Right lung (tissue), 10 donors: ENCODE measurements at places on chromosomes 5 and 9. TPM values are rescaled to one million over a fixed set of nuclear protein-coding genes. Genes with fewer than 3 reads are reported as not detected.
A peak's percentile ranks its signal among the peaks of the same experiment; 100 is the strongest.

DNA sequence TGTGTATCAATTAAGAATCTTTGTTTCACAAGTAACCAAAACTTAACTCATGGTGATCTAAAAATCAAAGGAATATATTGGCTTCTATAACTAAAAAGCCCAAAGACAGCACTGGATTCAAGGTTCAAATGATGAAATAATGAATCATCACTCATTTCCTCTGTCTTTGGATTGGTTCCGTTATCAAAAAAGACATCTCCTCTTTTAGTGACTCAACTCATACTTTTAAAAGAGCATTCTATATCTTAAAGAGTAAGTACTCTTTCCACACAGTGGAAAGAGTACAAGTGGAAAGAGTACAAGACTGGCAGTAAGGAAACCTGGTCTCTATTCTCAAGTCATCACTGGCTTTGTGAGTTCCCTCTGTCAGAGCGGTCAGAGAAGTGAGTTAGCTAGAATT lies 141.4 kb upstream of the NMUR2 start:
- DNase-seq: no peak

- peak; percentile 73 for DNase-seq
These were observed 63.4 kb downstream of the AUH start for GRCh38 chr9:91298311-91298710.

GRCh38 chr9:116137581-116137980 lies 16.0 kb upstream of the PAPPA start:
- DNase-seq: no peak

DNA sequence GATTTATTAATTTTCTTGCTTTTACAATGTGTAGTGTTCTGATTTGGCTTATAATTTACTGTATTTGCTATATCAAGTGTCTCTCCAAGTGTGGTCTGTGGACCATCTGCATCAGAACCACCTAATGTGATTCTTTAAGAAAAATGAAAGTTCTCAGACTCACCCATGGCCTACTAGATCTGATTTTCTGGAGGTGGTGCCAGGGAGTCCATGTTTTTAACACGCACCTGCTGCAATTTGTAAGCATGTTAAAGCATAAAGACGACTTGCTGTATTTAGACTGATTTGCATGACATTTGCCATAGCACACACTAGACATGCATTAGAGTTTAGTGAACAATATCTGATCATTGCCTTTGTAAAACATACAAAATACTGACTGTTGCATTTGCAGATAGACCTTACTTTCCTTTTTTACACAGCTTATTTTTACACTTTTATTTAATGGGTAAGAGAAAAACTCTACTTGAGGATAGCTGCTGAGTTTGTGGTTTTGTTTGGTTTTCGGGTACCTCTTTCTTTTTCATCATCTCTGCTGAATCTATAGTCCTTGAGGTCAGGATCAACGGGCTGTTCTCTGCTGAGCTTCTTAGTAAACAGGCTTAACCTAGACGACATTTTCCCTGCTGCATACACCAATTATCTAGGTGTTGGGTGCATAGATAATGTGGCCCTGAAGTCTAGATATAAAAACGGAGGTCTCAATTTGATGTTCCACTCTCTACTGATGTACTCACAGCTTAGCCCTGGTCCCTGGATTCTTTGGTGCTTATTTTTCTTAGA lies 138.0 kb upstream of the ZNF366 start:
- no peak for DNase-seq

DNA sequence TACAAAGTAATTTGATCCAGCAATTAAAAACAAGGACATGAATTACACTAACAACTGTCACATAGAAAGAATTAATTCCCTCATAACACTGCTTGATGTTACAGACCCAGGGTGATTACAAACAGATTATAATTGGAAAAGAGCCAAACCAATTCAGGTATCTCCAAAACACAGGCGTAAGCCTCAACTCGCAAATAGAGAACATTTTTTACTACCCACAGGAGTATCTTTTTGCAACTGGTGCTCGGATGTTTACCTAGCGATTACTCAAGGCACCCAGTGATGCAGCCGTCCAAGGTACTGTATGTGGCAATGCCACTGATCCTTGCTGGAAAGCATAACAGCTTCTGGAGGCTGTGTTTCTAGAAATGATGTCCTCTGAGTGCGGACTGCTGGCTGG lies 386.1 kb upstream of the KIF2A start:
- DNase-seq: no peak

- DNase-seq: no peak
These were observed 143.2 kb upstream of the DMRT1 start for GRCh38 chr9:698276-698675.

- DNase-seq: no peak
These were observed 20.5 kb downstream of the MSX2 start for GRCh38 chr5:174744896-174745295.

- no peak for DNase-seq
These were observed 47.4 kb downstream of the ABHD17B start for GRCh38 chr9:71863631-71864030.

DNA sequence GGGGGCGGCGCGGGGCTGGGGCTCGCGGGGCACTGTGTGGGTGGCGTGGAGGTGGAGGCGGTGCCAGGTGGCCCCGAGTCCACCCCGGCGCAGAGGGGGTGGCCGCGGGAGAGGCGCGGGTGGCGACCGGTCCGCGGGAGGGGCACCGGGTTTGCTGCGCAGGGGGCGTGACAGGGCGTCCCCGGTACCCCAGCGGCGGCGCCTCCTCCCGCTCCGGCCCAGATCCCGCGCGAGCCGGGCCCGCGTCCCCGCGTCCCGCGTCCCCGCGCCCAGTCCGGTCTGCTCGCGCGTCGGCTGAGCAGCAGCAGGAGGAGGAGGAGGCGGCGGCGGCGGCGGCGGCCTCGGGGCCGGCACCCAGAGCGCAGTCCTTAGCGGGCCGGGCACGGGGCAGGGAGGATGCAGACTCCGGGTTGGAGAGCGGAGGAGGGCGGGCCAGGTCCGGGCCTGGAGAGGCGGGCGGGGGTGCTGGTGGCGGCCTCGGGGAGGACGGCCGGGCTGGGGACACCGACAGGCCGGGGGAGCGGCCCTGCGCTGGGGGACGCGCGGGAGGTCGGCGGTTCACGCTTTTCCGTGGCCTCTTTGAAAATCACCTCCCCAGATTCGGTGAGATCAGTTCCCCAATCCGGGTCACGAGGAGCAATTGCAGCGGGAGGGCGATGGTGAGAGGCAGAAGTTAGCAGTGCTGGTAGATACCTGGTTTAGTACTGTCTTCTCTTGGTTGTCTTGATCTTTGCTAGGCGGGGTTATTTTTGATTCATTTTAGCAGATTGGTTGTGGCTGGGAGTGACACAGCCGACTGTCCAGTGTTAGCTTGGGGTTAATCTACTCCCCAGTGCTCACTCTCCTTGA lies 1.7 kb downstream of the TRIO start:
- DNase-seq: peak; percentile 47

- DNase-seq: no peak
These were observed 893 bp upstream of the SH2D3C start for GRCh38 chr9:127779136-127779981.

- no peak for DNase-seq
These were observed 70.9 kb downstream of the GAPVD1 start for GRCh38 chr9:125332527-125332926.

GRCh38 chr5:136035837-136036236 lies 7.0 kb downstream of the TGFBI start:
- DNase-seq: no peak

GRCh38 chr5:140926443-140927227 lies 536 bp downstream of the PCDHAC1 start:
- DNase-seq: peak; percentile 55

- DNase-seq: peak; percentile 51
These were observed 11.3 kb downstream of the MYOZ3 start for GRCh38 chr5:150672237-150672883.

The MAMDC2 gene
- polyA plus RNA-seq: 6.9 TPM

The OR1B1 gene
- polyA plus RNA-seq: not detected

The WDR38 gene
- 4.4 TPM for polyA plus RNA-seq

The SLIT3 gene
- polyA plus RNA-seq: 39.5 TPM

The HAVCR2 gene
- polyA plus RNA-seq: 2.3 TPM

The LCN12 gene
- polyA plus RNA-seq: 25.3 TPM
